A549 treated with ZK216348 at 1 μM for 4 hours (cell line): ENCODE measurements at places on chromosomes 12 and 14. TPM values are rescaled to one million over a fixed set of nuclear protein-coding genes. Genes with fewer than 3 reads are reported as not detected.

Gene MDM1
- total RNA-seq: 4.0 to 7.6 TPM (median 7.3 TPM) in 5 replicates

Gene FZD10
- total RNA-seq: not detected in 5 replicates

Gene EMP1
- 123 to 176 TPM (median 156 TPM) in 5 replicates for total RNA-seq

Gene FOXG1
- total RNA-seq: 0.11 to 0.27 TPM (median 0.12 TPM) in 5 replicates

Gene CIROP
- not detected in 5 replicates for total RNA-seq

Gene TAS2R46
- total RNA-seq: not detected in 5 replicates

Gene KCNH3
- total RNA-seq: 1.5 to 2.8 TPM (median 2.6 TPM) in 5 replicates

Gene VEZT
- 52.1 to 88.7 TPM (median 62.0 TPM) in 5 replicates for total RNA-seq

Gene RFLNA
- 0.25 to 0.28 TPM in 2 of 5 replicates, not detected in the others for total RNA-seq

Gene AP4S1
- total RNA-seq: 8.5 to 13.8 TPM (median 9.0 TPM) in 5 replicates
